NCI-H1436 treated with DMSO at 0.1 percent for 48 hours (cell line): ENCODE measurements at places on chromosomes 5 and 9.

DNA sequence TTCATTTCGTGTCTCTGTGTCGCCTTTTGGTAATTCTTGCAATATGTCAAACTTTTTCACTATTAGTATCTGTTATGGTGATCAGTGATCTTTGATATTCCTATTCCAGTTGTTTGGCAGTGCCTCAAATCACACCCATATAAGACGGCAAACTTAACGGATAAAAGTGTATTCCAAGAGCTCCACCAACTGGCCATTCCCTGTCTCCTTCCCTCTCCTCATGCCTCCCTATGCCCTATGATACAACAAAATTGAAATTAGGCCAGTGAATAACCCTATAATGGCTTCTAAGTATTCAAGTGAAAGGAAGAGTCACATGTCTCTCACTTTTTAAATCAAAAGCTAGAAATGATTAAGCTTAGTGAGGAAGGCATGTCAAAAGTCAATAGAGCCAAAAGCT, 74.8 kb downstream of the CDK5RAP2 start:
- no peak for DNase-seq

DNA sequence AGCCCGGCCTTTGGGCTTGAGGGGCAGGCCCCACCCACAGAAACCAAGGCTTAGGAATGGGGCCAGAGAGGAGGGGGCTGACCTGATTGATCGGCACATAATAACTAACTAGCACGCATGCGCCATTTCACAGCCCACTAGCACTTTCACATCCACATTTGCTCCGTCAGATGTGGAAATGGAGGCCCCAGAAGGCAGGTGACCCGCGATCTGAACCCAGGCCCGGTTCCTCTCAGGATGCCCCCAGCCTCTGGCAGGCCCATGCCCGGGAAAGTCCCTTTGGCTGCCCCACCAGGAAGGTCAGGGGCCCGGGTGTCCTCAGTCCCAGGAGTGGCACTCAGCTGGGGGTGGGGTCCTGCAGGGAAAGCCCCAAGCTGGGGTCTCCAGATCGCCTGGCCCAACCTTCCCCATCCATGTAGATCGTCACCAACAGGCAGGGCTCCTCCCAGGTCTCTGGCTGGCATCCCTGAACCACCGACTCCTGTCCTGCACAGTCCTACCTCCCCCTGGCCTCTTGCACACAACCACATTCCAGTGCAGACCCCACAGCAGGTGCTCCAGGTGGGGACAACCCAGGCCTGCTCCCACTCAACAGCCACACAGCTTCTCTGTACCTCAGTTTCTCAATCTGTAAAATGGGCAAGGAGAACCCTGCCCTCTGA, 46.7 kb downstream of the VAV2 start:
- no peak for DNase-seq

- no peak for DNase-seq
Observed at GRCh38 chr5:170216257-170216864, 16.4 kb upstream of the C5orf58 start.

DNA sequence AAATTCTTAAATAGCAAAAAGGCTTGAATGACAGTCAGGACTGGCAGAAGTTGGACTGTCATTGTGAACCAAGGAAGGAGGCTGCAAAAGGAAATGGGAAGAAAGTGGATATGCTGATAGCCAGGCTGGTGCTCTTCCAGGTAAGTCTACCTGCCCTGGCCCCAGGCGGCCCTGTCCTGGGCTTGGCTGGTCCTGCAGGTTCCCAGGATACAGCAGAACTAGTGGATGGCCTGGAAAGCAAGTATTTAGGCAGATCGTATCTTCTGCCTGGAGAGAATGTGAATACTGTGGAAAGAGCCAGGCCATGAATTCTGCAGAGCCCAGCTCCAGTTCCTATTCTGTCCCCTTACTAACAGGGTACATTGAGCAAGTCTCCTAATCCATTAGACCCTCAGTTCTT, 149.3 kb downstream of the SEC61B start:
- DNase-seq, result no peak

GRCh38 chr5:56585999-56586691, 229.2 kb upstream of the MAP3K1 start:
- DNase-seq, result no peak

- no peak for DNase-seq
Observed at GRCh38 chr5:73783828-73784227, 157.8 kb downstream of the ARHGEF28 start.

DNA sequence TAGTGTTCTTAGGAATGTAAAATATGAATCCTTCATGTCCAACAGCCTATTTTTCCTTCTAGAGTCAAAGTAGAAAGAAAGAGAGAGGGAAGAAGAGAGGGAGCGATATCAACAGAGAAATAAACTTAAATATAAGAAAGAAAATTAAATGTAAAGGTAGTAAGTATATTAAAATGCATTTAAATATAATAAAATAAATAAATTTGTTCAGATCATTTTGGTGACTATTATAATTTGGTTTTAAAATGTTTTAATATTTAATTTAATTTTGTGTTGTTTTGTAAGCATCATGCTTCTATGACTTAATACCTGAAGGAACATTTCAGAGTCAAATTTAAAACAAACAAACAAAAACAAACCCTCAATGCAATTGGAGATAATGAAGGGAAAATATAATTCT, 405.2 kb upstream of the IRX1 start:
- no peak for DNase-seq

GRCh38 chr5:96247097-96247701, 185.8 kb downstream of the PCSK1 start:
- DNase-seq, result no peak

GRCh38 chr5:98402130-98402529, 371.3 kb upstream of the RGMB start:
- no peak for DNase-seq

DNA sequence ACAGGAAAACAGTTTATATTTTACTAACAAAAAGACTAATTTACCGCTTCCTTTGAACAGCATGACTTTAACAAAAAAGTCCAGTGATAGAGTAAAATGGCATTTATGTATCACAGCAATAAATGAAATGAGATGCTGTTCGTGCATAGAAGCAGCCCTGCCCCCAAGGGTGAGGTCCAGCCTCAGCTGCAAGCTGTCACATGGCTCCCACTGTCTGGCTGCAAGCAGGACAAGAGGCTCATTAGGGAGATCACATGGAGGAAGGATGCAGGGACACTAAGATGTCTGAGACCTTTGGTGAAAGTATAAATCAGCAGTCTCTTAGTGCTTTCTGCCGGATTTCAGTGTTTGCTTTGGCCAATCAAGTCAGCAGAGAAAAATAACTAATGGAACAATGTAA, 23.0 kb downstream of the GDNF start:
- no peak for DNase-seq

- DNase-seq, result no peak
Observed at GRCh38 chr5:54795284-54795683, 190.1 kb downstream of the ESM1 start.

GRCh38 chr9:104247899-104248460, 153.9 kb downstream of the SMC2 start:
- DNase-seq, result no peak

DNA sequence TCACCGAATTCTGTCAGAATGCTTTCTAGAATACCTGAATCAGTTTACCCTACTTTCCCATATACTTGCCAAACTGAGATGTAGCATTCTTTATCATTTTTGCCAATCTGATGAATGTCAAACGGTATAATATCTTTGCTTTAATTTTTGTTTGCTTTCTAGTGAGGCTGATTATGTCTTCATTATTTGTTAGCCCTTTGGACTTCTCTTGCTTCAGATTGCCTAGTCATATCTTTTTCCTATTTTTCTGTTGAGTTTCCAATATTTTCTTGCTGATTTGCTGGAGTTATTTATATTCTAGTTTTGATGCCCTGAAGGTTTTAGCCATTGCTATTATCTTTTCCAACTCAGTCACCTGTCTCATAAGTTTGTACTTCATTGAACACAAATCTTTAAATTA, 40.3 kb upstream of the GPBP1 start:
- DNase-seq, result no peak

- no peak for DNase-seq
Observed at GRCh38 chr5:82164176-82164976, 113.8 kb downstream of the RPS23 start.

- DNase-seq, result no peak
Observed at GRCh38 chr9:129235041-129235930, 57.2 kb upstream of the IER5L start.

DNA sequence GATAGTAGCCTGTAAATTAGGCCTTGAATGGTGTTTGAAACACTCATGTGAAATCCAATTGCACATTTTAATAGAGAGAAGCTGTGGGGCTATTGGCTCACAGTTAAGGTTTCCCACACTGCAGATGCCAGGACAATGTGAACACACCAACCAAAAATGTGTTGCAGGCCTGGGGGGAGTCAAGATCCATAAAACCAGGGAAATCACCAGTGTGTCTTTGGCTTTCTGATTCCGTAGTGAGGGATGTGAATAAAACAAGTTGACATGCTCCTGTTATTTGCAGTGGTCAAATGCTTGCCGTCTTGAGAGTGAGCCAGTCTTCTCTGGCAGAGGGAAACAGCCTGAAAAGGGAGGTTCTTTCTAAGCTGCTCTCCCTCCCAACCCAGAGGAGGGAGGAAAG, 79.0 kb downstream of the ZNF462 start:
- DNase-seq, result no peak

DNA sequence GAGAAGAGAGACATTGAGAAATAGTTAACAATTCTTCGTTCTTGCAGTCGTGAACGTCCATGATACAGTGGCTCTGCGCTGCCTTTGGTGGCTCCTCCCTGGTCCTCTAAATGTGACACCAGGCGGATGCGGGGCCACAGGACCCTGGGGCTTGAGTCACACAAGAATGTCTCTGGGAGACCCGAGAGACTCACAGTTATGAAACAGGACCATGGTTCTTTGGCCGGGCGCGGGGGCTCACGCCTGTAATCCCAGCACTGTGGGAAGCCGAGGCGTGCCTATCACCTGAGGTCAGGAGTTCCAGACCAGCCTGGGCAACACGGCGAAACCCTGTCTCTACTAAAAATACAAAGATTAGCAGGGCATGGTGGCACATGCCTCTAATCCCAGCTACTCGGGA, 767 bp upstream of the ZDHHC11 start:
- no peak for DNase-seq

DNA sequence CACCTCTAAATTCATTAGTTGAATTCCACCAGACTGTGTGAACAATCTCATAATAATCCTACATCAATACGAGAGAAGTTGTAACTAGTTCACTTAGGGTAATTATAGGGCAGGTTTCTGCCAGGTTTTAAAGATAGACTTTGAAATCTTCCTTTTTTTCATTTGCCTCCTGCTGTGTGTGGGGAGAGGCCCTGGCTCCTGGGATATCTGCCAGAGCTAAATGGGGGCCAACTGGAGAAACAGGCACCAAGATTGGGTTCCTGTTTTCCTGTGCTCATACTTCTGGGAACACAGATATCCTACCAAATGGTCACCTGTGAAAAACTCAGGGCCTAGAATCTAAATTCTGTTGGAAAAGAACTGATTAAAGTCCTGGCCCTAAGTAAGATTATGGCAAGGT, 42.3 kb downstream of the SH3RF2 start:
- no peak for DNase-seq

DNA sequence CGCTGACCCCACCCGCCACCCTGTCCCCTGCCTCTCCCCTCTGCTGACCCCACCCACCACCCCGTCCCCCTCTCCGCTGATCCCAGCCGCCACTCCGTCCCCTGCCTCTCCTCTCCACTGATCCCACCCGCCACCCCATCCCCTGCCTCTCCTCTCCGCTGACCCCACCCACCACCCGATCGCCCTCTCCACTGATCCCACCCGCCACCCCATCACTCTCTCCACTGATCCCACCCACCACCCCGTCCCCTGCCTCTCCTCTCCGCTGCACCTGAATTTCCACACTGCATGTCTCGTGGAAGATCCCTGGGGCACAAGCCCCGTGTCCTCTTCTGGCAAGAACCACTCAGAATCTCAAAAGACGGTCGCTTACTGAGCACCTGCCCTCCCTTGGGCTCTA, 53.4 kb upstream of the OLFM1 start:
- no peak for DNase-seq

DNA sequence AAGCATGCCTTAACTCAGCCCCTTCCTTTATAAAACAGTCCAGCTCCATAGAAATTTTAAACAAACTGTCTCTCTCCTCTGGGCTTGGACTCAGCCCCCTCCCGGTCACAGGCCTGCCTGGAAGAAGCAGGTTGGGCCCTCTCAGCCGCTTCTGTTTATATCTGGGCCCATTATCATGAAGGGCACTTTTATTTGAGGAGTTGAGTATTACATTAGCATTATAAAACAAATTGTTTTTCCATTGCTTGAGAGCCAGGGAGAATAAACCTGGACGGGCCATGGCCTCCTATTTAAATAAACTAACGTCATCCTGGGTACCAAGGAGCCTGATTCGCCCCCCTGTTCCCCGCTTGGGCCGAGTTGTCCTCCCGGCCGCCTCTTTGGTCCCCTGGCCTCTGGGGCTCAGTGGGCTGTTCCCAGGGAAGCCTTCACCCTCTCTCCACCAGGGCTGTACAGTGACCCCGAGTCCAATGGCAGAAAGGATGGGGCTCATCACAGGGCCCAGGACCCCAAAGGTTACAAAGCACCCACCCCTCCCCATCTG, 13.2 kb downstream of the IRX2 start:
- no peak for DNase-seq

DNA sequence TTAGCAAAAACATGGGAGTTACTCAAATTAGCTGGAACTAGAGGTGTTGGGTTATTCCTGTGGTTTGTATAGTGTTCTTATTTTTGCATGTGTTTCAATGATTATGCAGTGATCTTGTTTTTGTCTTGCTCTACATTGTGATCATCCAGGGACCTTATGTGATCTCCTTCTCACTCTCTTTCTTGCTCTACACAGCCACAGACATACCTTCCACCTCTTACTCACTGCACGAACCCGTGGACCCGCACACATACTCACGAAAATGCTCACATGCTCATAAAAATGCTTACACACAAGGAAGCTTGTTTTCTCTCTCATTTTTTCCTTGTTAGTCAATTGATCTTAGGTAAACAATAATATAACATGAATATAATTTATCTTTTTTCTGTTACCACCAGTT, 187.1 kb downstream of the KDM4C start:
- no peak for DNase-seq

GRCh38 chr9:125634040-125634717, 72.8 kb downstream of the MAPKAP1 start:
- DNase-seq, result no peak

GRCh38 chr9:133252301-133253020, 22.5 kb downstream of the ABO start:
- no peak for DNase-seq

GRCh38 chr9:115808695-115809094, 344.9 kb upstream of the PAPPA start:
- no peak for DNase-seq

GRCh38 chr5:53481887-53482716, 1.7 kb downstream of the FST start:
- no peak for DNase-seq

DNA sequence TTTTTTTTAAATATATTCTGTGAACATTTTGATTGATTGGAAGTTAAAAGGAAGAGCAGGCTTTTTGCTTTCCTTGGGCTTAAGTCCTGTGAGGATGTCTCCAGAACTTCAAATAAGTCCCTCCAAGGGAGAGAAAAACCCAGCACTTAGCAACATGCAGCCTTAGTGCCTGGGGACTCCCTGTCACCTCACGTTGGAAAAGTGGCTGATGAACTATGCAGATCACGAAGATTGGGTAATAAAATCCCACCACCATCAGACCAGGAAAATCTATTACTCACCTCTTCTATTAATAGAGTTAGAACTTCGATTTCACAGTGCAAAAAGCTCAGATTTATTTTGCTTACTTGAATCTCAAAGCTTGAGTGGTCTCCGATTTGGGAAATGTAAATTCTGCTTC, 507.0 kb downstream of the MAT2B start:
- DNase-seq, result no peak

GRCh38 chr5:38162625-38163024, 95.7 kb upstream of the EGFLAM start:
- DNase-seq, result no peak
